Activated CD4-positive, alpha-beta T cell treated with anti-CD3 and anti-CD28 coated beads for 48 hours (primary cell): ENCODE measurements at places on chromosomes 3 and 15.

- DNase-seq: no peak
These were observed 18.9 kb downstream of the SRGAP3 start for GRCh38 chr3:9230596-9230995.

DNA sequence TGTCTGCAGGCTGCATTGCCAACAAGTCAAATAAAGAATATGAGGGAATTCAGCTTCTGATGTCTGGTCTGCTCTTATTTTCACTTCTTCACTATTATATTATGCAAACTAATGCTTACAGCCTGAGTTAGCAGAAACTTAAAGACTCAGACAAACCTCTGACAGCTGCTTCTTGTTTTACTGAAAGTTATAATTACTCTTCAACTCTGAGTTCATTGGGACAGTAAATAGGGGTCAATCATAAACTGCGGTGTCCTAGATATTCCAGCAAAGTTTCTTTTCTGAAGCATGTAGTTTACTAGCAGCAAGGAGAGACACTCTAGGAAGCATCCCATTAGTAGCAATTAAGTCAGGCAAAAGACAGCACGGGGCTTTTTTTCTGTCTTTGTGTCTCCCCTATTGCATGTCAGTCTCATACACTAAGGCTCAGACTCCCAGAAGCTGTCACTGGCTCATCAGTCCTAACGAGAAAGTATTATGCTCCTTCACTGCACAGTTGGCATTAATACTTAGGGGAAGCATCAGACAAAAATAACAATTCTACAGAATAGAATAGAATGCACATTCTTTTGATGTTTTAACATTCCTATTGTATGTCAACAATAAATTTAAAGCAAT lies 1060.8 kb downstream of the ROBO1 start:
- DNase-seq: no peak

- DNase-seq: no peak
These were observed 159.1 kb downstream of the TIGIT start for GRCh38 chr3:114452937-114453336.

- DNase-seq: no peak
These were observed 120.0 kb downstream of the ATP1B3 start for GRCh38 chr3:141996437-141996836.

- DNase-seq: peak; percentile 53
These were observed 533 bp upstream of the SMAD3 start for GRCh38 chr15:67064607-67065530.

DNA sequence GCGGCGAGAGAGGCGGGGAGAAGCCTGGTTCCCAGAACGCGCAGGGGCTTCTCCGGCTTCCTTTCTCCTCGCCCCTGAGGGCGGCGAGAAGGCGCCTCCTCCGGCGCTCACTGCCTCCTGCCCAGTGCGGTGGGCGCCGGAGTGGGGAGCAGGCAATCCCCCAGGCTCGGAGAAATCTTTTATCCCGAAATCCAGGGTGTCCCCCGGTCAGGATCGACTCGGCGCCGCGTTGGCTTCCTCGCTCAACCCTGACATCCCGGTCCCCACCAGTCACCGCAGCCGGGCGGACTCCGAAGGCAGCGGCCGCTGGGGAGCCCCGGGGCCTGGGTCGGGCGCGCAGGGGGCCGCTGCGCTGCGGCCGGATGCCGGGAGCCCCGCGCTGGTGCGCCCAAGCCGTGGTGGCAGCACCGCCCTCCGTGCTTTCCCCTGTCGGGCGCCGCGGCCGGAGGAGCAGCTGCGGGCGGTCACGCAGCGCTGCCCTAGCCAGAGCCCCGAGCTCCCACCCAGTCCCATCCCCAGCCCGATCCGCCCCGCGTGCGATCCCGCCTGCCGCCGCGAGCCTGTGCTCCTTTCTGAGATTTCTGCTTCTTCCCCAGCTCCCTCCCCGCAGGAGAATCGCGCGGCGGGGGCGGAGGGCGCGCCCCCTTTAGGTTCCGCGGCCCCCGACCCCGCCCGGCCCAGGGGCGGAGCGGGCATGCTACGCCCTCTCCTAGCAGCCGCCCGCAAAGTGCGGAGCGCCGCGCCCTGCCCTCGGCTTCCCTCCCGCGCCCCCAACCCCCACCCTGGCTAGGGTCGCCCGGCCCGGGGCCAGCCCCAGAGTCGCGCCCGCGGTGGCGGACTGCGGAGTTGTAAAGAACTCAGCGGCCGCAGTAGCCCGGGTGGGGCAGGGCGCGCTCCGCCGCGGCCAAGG lies 683 bp upstream of the CACNA2D3 start:
- no peak for DNase-seq
